GM12865 (cell line): ENCODE measurements at places on chromosomes 5 and 9.

DNA sequence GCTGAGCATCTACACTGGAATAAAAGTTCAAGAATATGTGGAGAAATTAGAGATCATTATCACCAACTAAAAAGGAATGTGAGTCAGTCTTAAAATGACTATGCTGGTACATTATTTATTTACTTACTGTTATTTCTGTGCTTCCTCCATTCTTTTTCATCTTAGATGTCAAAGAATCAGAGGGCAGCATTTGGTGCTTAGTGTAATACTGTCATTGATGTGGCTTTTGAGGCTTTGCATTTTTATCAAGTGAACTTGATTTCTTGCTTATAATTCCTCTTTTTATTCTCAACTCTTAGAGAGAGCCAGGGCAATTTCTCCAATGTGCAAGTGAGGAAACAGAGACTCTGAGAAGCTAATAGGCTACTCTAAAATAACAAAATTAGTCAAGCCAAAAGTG is 163.7 kb upstream of the TRPC7 start:
- no peak for DNase-seq

DNA sequence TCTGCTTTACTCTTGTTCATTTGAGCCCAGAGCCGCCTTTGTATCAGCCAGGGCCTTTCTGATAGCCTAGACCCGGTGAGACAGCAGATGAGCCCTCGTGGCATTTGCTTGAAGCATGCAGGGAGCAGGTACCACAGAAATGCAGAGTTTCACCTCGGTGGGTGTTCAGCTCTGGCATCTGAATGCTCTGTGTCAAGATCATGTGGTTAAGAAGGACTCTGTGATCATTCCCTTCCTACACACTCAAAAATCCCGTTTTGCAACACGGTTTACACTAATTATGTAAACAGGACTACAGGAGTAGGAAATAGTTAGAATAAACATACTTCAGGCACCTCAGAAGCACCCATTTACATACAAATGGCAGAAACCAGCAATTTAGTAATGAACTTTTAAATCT is 67.2 kb downstream of the MVB12B start:
- no peak for DNase-seq

DNA sequence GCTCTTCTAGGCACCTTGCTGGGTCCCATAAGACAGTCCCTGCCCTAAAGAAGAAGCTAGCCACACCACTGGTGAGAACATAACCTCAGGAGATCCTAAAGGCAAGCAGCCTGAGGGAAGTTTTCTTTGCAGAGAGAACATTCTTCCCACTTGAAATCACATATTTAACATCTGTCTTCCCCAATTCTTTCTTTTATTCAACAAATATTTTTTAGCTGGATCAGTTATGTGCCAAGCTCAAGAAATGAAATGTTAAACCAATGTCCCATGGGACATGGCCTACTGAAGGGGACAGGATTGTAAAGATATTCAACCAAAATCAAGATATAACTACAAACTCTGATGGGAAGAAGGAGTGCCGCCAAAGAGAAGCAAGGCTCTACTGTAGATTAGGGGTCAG is 36.5 kb downstream of the FOXI1 start:
- DNase-seq, result no peak

- DNase-seq, result peak; percentile 24
Measured at GRCh38 chr5:33241802-33242201, 199.0 kb upstream of the TARS1 start.

DNA sequence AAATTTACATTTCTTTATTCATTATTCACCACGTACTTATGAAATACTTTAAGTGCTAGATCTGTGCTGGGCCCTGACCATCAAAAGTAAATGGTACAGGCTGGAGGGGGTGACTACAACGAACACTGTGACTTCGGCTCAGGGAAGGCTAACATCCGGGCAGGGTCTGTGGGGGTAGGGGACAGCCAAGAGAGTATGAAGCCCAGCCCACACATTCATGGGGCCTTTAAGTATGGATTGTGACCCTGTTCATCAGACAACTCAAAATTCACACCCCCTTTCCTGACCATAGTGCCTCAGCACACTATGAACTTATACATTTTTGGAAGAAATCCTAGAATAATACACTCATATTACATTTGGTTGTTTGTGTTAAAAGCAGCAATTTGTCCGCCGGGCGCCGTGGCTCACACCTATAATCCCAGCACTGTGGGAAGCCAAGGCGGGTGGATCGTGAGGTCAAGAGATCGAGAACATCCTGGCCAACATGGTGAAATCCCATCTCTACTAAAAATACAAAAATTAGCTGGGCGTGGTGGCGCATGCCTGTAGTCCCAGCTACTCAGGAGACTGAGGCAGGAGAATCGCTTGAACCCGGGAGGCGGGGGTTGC is 33.3 kb downstream of the MORN5 start:
- no peak for DNase-seq

GRCh38 chr5:76472335-76473008 is 69.4 kb downstream of the IQGAP2 start:
- DNase-seq, result no peak

- DNase-seq, result no peak
Measured at GRCh38 chr9:122939601-122940000, 1.2 kb upstream of the RABGAP1 start.

DNA sequence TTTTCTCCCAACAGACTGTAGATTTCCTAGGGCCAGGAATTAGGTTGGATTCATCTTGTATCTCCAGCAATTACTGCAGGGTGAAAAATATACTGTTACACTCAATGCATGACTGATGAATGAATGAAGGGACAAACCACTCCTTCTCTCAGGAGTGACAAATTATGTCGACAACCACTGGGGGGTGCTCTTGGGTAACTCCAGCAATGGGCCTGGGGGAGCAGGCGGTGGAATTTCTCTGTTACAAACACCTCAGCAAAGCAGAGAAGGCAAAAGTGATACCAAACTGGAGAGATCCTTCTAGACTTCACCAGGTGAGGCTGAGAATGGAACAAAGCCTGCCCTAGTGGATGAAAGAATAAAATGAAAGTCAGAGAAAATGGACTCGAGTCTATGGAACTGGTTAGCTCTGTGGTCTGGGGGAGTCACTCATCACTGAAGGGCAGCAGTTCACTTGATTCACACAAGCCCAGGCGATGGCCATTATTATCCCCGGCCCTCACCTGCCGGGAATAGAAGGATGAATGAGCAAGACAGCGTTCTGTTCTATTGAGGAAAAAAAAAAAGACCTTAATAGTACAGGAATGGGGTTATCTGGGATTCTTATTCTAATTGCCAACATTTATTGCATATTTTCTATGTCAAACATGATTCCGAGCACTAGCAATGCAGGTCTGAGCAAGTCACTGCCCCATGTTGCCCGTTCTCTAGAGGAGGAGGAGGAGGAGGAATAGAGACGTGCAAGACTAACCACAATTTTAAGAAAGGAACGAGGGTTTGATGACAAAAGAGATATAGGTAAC is 341.1 kb downstream of the ASTN2 start:
- DNase-seq, result peak; percentile 34

GRCh38 chr9:78552802-78553201 is 255.9 kb downstream of the PSAT1 start:
- DNase-seq, result no peak

DNA sequence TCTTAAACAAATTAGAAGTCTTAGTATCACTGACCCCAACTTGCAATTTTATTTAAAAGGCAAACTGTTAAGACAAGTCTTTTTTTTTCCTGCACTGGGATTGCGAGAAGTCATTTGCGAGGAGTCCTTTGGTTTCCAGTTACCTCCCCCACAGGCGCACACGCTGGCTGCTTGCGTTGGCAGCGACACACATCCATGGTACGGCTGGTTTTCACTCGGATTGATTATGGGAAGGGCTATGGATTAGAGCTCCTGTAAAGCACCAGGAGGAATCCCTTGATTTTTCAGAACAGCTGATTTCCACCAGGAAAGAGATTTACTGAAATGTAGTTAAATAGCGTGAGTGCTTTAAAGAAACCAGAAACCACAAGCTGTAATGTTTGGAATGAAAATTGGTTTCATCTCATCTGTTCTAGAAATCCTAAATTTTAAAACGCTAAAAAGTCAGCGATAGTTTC is 737 bp downstream of the SLC1A3 start:
- DNase-seq, result peak; percentile 25

DNA sequence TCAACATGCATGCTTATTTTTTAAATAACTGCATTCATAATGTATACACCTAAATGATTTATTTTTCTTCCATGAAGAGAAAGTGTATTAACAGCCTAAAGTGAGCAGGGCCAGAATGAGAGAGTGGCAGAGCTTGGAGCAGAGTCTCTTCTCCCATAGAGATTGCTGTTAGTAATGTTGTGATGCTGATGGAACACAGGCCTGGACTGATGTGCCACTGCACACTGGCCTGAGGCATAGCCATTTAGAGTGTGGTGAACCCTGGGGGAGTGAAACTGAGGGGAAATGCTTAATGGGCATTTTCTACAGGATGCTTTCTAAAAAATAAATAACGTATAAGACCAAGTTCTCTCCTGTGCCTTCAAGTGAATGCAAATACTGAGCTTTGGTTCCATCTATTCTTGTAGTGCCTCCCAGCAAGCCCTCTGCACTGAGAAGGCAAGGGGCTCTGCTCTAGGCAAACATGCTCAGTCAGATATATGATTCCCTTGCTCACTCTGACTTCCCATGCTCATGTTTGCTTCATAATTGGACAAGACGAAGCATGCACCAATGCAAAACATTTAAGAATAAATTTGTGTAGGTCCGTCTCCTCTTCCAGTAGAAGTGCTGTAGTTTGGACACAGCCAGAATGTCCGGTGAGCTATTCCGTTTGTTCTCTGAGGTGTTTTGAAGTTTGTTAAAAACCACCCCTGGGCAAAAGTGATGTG is 185.7 kb downstream of the PBX3 start:
- DNase-seq, result no peak

GRCh38 chr9:116585896-116586295 is 101.2 kb upstream of the TRIM32 start:
- no peak for DNase-seq

DNA sequence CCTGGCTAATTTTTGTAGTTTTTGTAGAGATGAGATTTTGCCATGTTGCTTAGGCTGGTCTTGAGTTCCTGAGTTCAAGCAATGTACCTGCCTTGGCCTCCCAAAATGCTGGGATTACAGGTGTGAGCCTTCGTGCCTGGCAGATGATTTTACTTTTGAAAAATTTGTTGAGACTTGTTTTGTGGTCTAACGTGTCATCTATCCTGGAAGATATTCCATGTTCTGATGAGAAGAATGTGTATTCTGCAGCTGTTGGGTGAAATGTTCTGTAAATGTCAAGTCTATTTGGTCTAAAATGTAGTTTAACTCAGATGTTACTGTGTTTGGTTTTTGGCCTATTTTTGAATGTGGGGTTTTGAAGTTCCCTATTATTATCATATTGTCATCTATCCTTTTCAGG is 145.6 kb downstream of the XRCC4 start:
- no peak for DNase-seq

- peak; percentile 30 for DNase-seq
Measured at GRCh38 chr9:99582814-99583213, 238.9 kb upstream of the NR4A3 start.

DNA sequence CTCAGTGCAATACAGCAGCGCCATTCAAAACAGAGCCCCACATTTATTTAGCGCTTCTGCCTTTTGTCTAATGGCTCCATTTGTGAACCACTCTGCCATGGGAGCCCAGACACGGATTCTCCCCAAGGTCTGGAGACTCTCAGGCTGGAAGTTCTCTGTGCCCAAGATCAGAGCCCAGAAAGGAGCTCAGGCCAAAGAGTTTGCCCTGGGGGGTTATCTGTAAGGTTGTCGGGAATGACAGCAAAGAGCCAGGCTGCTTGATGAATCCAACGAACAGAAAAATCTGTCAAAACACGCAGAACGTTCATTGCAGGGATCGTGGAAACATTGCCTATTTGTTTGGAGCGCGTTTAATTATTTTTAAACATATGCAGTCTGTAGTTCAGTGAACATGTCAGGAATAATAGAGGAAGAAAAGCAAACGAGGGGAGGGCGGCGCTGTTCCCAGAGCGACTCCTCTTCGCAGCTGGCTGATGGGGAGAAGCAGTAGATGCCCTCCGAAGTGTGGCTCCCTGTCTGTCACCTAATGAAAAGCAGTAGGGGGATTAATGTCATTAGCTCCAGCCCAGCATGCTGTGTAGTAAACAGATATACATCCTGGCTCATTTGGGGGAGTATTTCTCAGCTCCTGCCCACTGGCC is 464.9 kb upstream of the MPDZ start:
- DNase-seq, result no peak

GRCh38 chr5:166625210-166625865 is 1666.1 kb upstream of the WWC1 start:
- DNase-seq, result no peak

DNA sequence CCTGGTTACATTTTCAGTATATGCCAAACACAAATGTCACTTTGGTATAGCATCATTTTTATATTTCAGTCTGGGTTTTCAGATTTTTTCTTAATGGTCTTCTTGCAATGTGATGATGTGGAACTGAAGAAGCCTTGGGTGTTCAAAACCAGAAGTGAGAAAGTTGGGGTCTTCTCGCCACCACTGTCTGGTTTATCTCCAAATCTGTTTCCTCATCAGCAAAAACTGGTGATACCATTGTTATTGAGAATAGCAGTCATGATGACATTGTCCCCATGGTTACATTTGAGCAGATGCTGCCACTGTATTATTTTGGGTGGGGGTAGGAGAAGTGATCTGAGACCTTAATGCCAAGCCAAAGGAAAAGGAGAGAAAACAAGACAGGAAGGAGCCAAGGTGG is 85.9 kb upstream of the MAP3K1 start:
- DNase-seq, result peak; percentile 14

DNA sequence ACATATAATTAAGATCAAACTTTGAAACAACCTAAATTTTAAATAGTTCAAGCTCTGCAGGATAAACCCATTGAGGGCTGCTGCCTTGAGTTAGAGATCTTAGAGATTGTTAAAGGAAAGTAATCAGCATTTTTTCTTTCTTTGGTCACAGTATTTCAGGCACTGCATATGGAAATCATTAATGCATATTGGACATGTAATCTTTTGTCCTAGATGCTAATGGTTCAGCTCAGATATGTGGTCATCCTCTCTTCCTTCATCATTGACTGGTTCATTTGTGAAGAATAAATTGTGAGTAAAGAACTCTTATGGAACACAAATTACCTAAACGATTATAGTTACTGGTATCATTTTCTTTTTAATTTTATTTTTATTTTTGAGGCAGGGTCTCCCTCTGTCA is 82.0 kb upstream of the PRLR start:
- DNase-seq, result no peak

GRCh38 chr9:99127356-99128132 is 22.6 kb downstream of the TGFBR1 start:
- peak; percentile 52 for DNase-seq

- DNase-seq, result no peak
Measured at GRCh38 chr5:74130155-74130897, 504.3 kb downstream of the ARHGEF28 start.

DNA sequence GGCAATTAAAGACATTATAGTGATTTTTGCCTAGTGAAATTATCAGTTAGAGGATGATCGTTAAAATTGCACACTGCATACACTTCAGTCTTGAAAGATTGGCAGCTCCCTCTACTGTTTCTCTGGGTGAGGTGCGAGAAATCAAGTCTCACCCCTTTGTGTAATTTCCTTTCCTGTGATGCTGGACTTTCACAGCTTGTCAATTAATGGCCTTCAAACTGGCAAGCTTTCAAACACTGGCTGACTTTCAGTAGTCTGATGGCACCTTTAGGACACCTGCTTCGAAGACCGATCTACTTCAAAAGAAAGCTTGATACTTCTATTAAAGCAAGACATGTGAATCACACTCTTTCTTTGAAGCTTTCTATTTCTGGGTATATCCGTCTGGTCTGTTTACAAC is 706.7 kb upstream of the PTPRD start:
- peak; percentile 1 for DNase-seq
